Activated CD8-positive, alpha-beta T cell treated with anti-CD3 and anti-CD28 coated beads for 36 hours (primary cell): ENCODE measurements at places on chromosomes 4 and X. TPM values are rescaled to one million over a fixed set of nuclear protein-coding genes. Genes with fewer than 3 reads are reported as not detected.

DNA sequence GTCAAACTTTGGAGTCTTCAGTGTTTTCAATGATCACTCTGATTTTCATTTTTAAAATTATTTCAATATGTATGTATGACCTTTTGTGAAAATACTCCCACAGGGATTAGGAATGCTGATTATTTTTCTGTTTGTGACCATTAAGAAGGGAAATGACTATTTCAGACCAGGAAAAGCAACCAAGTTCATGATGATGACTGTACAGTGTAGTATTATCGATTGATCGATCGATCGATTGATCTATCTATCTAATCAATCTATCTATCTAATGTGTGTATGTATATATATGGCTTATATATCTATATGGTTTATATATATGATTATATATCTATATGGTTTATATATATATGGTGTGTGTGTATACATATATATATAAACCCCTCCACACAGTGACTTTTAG is 131.5 kb upstream of the VEGFC start:
- no peak for DNase-seq

DNA sequence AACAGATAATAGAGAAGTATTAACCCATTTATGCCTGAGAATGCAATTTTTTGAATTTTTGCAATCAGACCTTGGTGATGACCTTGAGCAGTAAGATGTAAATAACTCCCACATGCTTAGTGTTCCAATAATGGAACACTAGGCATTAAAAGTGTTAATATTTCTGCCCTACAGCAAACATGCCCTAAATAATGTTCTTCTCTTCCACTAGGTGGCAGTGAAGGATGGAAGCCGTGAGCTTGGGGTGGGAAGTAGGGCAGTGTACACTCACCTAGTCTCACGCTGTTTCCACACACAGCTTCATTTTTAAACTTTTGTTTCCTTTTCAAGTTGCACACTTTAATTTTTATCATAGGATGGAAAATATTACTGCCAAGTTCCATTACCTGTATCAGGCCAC is 613.1 kb upstream of the HS3ST1 start:
- DNase-seq = no peak

DNA sequence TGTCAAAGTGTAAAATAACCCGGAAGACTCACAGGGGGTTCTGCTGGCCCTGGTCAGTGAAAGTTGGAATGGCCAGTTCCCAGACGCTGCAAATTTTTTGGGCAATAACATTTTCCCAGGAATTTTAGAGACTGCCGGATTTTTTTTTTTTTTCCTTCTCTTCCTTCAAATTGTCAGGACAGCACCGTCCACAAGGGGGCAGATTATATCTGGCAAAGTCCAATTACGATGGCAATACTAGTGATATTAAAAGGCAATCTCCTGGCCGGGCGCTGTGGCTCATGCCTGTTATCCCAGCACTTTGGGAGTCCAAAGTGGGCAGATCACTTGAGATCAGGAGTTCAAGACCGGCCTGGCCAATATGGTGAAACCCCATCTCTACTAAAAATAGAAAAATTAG is 20.5 kb downstream of the SLC25A5 start:
- peak; percentile 52 for DNase-seq

- no peak for DNase-seq
Observed at GRCh38 chr4:144189121-144189520, 48.6 kb upstream of the GYPA start.

Gene SPON2
- 9.9 TPM for total RNA-seq

GRCh38 chrX:104482757-104483156 is 83.2 kb upstream of the IL1RAPL2 start:
- DNase-seq = no peak

GRCh38 chr4:69642961-69643360 is 3.5 kb upstream of the UGT2A2 start:
- no peak for DNase-seq

DNA sequence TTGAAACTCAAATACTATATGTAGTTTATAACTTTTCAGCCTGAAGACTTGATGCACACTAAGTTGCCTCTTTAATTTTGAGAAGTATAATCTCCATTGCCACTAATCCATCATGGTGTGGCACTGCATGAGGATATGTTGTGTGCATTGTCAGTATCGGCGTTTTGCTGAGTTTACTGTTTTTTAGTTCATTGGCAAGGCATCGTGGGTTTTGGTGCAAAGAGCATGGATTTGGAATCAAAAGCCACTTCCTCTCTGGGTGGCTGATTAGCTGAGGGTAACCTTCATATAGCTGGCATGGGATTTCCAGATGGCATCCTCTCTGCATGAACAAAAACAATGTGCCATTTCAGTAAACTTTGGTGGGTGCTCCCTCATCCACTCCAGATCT is 38.7 kb downstream of the FHL1 start:
- DNase-seq = no peak

Gene NWD2
- total RNA-seq = not detected

Gene DDIT4L
- 0.95 TPM for total RNA-seq

Gene PABPC4L
- total RNA-seq = not detected

DNA sequence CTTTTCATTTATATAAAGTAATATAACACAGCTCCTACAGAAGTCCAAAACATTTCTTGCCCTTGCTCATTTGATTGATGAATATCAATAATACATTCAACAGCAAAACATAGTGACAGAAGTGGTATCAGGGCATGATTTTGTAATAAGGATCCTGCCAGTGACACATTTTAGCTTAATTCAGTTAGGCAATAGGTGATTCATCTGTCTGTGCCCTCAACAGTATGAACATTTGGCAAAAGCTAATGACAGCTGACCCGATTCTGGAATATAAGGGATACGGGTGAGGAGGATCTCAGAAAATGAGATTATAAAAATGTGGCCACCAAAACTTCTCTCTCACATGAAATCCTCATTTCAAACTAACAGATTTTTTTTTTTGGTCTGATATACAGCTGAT is 294.0 kb downstream of the CAMK2D start:
- no peak for DNase-seq

DNA sequence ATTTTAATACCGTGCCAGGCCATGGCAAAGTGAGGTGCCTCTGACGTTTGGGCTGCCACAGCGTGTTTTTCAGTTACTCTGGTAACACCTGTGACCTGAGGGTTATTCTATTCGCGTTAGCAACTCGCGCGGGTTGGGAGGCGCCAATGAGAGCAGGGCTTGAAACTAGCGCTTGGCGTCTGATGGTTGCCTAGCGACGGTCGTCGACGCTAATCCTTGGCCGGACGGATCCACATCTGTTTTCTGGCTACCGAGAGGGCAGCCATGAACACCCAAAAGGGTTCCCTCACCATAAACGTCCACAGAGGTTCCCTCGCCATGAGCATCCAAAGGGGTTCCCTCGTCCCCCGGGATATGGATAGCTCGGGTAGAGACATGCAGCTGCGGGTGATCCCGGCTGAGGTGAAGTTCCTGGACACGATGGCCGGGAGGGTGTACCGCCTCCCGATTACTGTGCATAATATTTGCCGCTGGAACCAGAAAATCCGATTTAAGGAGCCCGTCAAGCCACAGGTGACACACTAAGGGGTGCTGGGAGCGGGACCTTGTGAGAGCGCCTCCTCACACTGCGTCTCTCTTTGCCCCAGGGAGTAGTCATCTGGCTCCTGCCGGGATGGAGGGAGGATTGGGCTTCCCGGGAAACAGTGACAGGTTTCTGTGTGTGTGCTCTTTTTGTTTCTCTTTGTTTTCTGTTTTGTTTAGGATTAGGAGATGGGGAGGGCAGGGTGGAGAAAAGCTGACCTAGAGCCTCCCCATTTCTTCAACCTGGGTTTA is at the start of gene CFAP47:
Gene CFAP47, plus strand, starts transcription at position 199 of the 774 bp plus-strand sequence. Its CDS starts 66 bp downstream, at position 265.
- peak; percentile 5 for DNase-seq
